ENCODE measurements at places on chromosomes 2 and 18. TPM values are rescaled to one million over a fixed set of nuclear protein-coding genes. Genes with fewer than 3 reads are reported as not detected.

Gene GRB14
- not detected for total RNA-seq

GRCh38 chr2:113899166-113899565, 9.3 kb downstream of the ACTR3 start:
- peaks cover 100% of the 10 kb centered on the region for H3K4me1 ChIP-seq
- H3K36me3 ChIP-seq, result peaks cover 53% of the 10 kb centered on the region
- no peaks in the 10 kb centered on the region for H3K27me3 ChIP-seq
- DNase-seq, result no peak
- no peak overlapping the region for H3K27ac ChIP-seq
- H3K4me3 ChIP-seq, result peak overlapping the region; percentile 13

GRCh38 chr2:222160125-222160524, 138.7 kb downstream of the PAX3 start:
- no peak overlapping the region for H3K4me3 ChIP-seq
- no peak overlapping the region for H3K27ac ChIP-seq
- no peaks in the 10 kb centered on the region for H3K4me1 ChIP-seq
- no peaks in the 10 kb centered on the region for H3K36me3 ChIP-seq
- no peak for DNase-seq
- no peaks in the 10 kb centered on the region for H3K27me3 ChIP-seq

Gene GPBAR1
- total RNA-seq, result 0.67 TPM

DNA sequence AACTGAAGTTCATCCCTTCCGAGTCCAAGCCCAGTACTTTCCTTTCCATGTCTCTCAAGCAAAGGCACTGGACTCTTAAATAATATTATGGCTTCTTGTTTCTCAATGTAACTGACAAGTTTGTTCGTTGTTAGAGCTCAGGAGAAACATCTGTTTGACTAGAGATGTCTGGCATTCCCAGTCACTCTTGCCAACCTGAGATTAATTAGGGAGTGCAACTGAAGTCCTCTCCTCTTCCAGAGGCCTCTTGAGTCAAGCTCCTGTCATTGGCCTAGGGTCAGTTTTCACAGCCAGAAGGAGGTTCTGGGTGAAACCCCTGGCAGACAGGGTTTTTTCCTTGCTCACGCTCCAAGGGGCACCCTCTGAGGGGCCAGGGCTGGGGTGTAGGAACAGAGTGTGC, 196.1 kb downstream of the AGPS start:
- no peak overlapping the region for H3K4me3 ChIP-seq
- H3K27ac ChIP-seq, result no peak overlapping the region
- no peaks in the 10 kb centered on the region for H3K27me3 ChIP-seq
- no peak for DNase-seq
- no peaks in the 10 kb centered on the region for H3K4me1 ChIP-seq

All from activated B cell treated with CpG ODN at 0.5 μM for 24 hours (primary cell).